ENCODE measurements at places on chromosomes 1 and 21.

DNA sequence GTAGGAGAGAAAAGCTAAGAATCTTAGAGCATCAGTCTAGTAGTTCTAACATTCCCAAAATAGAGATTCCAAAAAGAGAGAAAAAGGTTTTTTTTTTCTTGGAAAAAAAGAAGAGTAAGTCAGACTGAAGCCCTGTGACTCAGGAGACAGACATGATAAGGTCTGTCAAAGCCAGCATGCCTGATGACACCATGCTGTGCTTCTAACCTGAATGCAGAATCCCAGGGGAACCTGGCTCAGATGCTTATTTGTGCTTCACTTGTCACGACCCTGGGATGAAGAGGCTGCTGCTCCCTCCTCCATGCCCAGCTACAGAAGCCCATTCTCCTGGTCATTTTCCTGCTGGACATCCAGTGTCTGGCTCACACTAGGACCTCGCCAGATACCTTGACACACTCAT is 44.3 kb downstream of the ERICH3 start:
- DNase-seq = no peak

DNA sequence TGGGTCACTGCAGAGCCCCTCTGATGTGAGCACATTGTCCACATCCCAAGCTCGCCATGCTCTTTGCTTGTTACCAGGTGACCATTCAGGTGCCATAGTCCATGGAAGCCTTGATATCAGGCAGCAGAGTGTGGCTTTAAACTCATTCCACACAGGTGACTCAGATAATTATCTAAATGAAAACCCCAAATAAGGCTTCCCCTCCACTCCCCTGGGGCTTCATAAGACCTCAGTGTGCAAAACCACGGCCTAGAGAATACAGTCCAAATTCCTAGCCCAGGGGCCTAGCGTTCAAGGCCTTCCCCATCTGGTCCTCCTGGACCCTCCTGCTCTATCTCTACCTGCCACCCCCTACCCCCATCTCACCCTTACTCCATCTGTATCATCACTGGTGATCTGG is 97.1 kb downstream of the ARHGEF10L start:
- no peak for DNase-seq

DNA sequence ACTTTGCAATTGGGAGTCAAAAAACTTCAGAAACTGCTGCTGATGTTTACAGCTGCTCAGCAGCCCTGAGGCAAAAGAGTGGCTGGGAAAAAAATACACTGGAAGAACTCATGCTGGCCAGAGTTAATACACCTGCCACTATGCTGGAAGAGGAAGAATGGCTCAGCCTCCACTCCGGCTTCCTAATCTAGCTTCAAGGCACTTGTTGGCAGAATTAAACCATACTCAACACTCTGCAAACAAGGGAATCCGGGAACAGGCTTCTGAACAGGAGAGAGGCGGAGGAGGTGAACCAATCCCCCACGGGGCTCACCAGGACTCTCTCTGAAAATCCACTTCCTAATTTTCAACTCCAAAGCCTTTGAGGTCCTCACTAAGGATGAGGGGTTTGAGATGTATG is 120.1 kb downstream of the CCDC185 start:
- DNase-seq = no peak

DNA sequence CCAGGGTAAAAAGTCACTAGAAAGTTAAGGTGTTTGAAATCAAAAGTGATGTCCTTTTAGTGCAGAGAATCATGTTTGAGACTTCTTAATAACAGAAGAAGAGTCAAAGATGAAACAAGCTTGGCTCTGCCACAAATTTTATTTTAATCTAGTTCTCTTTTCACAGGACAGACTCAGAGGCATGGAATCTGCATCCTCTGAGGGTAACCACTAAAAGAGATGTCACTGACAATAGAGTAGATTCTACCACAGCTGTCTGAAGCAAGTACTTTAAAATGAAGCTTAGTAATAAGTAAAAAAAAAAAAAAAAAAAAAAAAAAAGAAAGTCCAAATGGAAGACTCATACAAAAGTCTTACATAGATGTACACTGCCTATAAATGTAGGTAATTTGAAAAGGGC is 519.7 kb upstream of the PRMT6 start:
- DNase-seq = no peak

- no peak for DNase-seq
Observed at GRCh38 chr1:217896490-217896889, 265.3 kb downstream of the SPATA17 start.

DNA sequence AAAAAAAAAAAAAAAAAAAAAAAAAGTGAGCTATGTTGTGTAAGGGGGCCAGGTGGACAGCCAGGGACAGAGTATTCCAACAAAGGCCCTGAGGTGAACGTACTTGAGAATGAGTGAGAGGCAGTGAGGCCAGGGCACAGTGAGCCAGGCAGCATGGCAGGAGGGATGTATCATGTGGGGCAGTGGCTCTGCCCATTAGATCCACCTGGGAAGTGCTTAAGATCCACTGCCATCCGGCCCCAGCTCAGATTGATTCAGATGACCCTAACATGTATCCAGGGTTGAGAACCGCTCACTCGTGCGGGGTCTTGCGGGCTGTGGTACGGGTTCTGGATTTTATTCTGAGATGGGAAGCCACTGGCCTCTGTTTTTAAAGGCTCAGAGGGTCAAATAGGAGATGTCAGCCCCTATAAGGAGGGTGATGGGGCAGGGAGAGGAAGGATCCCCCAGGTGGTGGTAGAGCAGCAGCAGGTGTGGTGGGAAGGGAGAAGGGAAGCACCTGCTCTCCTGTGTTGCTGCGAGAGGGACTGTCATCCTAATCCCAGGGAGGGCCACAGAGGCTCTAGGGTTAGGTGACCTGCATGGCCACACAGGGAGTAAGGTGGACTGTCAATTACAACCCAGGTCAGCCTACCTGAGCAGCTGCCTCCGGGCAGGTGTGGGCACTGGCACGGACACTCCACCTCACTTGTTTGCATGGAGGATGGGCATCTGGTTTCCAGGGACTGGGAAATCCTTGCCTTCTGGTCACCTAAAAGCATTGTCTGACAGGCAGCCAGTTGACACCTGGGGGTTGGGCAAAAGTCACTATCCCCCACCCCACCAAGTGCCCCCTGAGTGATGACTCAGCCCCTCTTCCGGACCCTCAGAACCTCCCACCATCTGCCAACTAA is 31.6 kb downstream of the CDK18 start:
- DNase-seq = no peak

DNA sequence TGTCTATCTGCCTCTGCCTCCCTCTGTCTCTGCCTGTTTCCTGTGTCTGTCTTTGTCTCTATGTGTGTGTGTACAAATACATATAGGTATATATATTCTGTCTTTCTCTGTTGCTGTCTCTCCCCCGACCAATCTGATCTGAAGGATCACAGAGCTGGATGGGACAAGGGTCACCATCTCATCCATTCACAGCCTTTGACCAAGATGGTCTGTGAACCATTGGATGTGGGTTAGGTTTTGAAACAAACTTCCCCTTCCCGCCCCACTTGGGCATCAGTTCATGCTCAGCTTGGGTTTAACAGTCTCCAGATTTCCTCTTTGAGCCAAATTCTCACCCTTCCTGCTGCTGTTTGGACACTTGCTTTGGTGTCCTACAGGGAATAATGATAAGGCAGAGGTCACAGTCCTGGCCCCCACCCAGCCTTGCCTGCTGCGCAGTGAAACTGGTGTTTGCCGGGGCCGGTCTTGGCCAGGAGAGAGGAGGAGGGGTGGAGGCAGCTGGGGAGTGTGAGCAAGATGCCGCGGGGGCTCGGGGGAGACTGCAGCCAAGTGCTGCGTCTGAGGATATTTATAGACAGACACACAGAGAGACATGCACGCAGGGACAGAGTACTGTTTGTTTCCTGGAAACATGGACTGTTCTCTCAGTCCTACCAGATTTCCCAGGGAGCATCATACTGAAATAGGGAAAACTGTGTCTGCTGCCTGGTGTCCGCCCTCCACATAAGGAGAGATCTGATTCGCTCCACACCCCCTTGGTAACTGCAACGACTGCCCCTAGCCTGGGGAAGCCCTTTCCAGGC is 27.0 kb upstream of the BTG2 start:
- DNase-seq = no peak

GRCh38 chr1:11157394-11157793 is 31.8 kb upstream of the ANGPTL7 start:
- DNase-seq = no peak

GRCh38 chr1:8457760-8458381 is 140.0 kb downstream of the SLC45A1 start:
- DNase-seq = no peak

GRCh38 chr1:17375651-17376050 is 3.7 kb downstream of the PADI6 start:
- no peak for DNase-seq

DNA sequence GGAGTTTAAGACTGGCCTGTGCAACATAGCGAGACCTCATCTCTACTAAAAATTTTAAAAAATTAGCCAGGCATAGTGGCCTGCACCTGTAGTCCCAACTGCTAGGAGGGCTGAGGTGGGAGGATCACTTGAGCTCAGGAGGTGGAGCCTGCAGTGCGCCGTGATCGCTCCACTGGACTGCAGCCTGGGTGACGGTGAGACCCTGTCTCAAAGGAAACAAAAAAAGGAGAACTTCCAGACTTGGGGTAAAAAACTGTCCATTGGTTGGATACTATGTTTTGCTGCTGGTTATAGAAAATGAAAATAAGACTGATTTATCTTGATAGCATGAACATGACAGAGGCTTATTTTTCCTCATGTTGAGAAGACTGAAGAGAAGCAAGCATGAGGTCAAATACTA is 79.4 kb downstream of the WDR4 start:
- DNase-seq = no peak

DNA sequence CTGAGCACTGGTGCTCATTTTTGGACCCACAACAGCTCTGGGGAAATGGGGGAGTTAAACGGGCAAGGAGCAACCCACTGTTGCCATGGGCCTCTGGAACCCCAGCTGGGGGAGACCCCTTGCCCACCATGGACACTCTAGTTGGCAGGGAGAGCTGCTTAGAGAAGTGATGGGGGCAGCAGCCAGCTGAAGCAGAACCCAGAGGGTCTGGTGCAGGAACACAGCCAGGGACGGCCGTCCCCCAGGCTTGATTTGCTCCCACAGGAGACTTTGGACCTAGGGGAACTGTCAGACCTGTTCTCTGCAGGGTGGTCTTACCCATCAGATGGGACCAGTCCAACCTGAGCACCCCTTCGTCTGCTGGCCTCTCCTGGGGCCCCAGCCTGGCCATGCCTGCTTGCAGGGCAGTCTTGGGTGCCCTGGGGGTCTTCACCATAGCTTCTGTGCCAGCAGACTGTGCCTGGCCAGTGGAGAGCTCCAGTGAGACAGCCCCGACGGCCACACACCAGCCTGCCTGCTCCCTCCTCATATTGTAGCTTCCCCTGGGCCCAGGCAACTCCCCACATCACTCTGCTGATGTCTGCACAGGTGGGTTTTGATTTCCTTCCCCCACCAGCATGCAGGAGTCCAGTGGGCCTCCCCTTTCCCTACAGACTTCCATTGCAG is 11.3 kb downstream of the SPATC1L start:
- no peak for DNase-seq

- no peak for DNase-seq
Observed at GRCh38 chr1:46489638-46490405, at the start of gene DMBX1. DMBX1 (plus strand) TSS chr1:46489836; CDS start chr1:46507011, 17,175 bp downstream.

All from effector memory CD8-positive, alpha-beta T cell (primary cell).